ENCODE measurements at places on chromosomes 1 and 21.

DNA sequence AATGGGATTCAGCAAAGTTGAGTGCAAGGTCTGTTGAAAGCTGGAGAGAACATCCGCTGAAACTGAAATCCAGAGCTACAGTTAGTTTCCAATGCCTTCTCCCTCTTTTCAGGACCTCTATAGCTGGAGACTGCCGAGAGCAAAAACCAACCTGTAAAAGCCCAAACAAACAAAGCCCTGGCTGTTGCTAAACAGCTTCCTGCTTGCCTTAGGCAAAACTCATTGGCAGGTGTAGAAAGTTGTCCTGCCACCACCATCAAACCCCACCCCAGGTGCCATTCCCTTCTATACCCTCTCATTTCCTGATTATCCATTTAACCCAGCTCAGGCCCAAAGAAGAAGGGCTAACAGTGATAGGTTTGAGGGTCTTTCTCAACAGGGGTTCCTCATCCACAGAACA, 24.7 kb downstream of the SCYL3 start:
- no peak for DNase-seq

GRCh38 chr1:114037631-114037890, 58.3 kb downstream of the OLFML3 start:
- no peak for DNase-seq

- DNase-seq, result peak; percentile 29
Measured at GRCh38 chr1:109228167-109228566, 14.4 kb downstream of the SARS1 start.

DNA sequence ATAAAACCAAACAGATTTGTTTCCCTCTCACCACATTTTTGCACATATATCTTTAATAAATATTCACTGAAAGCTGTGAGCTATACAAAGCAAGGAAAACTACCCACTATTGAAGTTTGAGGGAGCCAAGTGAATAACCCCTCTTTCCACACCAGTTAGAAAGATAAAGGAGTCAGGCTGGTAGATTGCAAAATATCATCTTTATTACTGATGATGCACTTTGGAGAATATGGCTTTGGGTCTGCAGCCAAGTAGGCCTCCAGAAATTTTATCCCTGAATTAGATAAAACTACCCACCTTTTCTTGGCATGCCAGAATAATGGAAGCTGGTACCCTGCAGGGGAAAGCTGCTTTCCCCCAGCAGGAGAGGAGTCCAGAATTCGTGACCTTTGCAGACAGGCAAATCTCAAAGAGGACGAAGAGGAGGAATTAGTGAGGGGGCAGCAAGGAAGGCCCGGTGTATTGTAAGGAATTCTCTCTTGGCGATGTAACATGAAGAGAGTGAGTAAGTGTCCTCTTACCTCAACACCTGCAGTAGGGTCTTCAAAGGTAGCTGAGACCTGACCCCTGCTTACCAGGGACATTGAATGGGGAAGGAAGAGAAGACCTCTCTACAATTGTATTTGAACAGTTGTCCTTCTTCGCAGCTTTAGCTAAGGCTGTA, 84.7 kb downstream of the LRRC8D start:
- peak; percentile 28 for DNase-seq

- peak; percentile 18 for DNase-seq
Measured at GRCh38 chr1:34524783-34525182, 230.1 kb upstream of the GJB5 start.

- no peak for DNase-seq
Measured at GRCh38 chr1:208737922-208738321, 493.7 kb upstream of the PLXNA2 start.

- DNase-seq, result no peak
Measured at GRCh38 chr1:86140281-86140880, 16.2 kb downstream of the COL24A1 start.

DNA sequence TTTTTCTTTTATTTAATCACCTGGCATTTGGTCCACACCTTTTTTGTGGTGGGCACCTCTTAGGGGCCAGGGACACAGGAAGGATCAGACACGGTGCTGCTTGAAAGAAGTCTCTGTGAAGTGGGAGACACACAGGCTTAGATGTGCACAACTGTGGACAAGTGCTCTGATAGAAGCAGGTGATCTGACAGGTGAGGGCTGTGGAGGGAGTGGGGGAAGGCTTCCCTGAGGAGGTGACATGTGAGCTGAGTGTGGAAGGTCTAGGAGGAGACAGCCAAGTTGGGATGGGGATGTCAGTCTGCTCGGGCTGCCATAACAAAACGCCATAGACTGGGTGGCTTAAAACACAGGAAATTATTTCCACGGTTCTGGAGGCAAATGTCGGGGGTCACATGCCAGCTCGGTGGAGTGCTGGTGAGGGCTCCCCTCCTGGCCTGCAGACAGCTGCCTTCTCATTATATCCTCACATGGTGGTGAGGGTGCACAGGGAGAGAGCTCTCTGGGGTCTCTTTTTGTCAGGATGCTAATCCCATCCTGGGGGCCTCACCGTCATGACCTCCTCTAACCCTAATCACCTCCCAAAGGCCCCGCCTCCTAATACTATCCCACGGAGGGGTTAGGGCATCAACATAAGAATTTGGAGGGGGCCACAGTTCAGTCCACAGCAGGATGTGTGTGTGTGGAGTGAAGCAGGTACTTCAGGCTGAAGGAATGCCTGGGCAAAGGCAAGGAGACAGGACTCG, 5.2 kb upstream of the KIAA1614 start:
- DNase-seq, result no peak

DNA sequence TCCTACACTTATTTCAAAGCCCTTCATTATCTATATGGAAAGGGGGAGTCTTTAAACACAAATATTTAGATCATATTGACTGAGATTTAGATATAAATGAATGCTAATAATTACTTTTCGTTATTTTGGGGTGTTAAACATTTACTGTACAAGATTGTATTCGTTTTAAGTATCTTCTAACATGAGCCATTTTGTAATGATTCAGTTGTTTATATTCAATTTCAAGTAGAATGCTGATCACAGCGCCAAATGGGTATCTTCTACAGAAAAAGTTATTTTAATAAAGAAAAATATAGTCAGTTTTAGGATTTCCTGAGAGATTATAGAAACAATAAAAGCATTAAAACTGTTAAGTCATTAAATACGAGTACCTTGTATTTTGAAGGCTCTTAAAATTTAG, 104.5 kb upstream of the HNRNPU start:
- no peak for DNase-seq

GRCh38 chr21:26800970-26801431, 44.2 kb downstream of the ADAMTS1 start:
- peak; percentile 15 for DNase-seq

- DNase-seq, result peak; percentile 30
Measured at GRCh38 chr21:37257511-37257966, 9.6 kb downstream of the VPS26C start.

- peak; percentile 92 for DNase-seq
Measured at GRCh38 chr1:56688522-56689026, 43.5 kb downstream of the PRKAA2 start.

- DNase-seq, result peak; percentile 20
Measured at GRCh38 chr1:101178341-101178687, 58.5 kb upstream of the S1PR1 start.

GRCh38 chr1:218112862-218113261, 172.2 kb upstream of the RRP15 start:
- no peak for DNase-seq
